ENCODE measurements at places on chromosomes 4 and X.

- no peak for DNase-seq
Measured at GRCh38 chrX:38055170-38055847, 49.0 kb downstream of the SYTL5 start.

GRCh38 chr4:4800646-4801408, 58.6 kb upstream of the MSX1 start:
- DNase-seq = no peak

GRCh38 chrX:21659320-21659719, 1.2 kb upstream of the KLHL34 start:
- DNase-seq = no peak

- no peak for DNase-seq
Measured at GRCh38 chr4:157010630-157011029, 39.0 kb upstream of the PDGFC start.

GRCh38 chr4:53890461-53890860, 173.9 kb downstream of the CHIC2 start:
- no peak for DNase-seq

- peak; percentile 14 for DNase-seq
Measured at GRCh38 chr4:154332681-154333421, 158.7 kb downstream of the DCHS2 start.

GRCh38 chr4:40309250-40309774, 25.8 kb upstream of the CHRNA9 start:
- DNase-seq = peak; percentile 74

DNA sequence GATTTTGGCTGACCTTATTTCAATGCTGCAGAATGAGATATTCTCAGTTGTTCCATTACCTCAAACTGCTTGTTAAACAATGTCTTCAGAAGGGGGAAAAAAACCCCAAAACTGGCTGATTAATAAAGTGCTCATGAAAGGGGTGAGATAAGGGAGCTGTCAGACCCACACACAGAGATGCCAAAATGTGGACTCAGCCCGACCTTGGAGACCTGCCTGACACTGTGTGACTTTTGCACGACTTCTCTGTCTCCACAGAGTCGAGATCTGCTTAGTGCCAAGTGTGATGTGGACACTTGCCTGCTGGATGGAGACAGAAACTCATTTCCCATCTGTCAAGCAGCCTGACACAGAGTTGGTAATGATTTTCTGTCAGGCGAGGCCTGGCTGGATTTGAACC, 31.5 kb downstream of the REELD1 start:
- DNase-seq = no peak

DNA sequence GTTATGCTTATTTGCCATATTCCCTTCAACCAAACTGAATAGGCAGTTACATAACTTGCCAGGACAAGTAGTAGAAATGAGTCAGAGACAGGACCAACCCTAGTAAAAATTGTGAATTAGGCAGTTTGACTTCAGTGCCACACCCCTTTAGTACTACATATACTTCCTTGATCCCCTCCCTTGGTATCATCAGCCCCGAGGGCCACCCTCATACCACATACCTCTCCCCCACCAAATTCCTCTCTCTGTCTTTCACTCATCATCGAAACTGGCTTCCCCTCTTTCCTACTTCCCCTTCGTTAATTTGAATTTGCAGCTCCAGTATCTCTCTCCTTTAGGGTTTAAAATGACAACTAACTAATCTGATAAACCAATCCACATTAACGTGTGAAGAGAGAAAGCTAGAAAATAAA, 7.9 kb upstream of the PTPN13 start:
- DNase-seq = no peak

DNA sequence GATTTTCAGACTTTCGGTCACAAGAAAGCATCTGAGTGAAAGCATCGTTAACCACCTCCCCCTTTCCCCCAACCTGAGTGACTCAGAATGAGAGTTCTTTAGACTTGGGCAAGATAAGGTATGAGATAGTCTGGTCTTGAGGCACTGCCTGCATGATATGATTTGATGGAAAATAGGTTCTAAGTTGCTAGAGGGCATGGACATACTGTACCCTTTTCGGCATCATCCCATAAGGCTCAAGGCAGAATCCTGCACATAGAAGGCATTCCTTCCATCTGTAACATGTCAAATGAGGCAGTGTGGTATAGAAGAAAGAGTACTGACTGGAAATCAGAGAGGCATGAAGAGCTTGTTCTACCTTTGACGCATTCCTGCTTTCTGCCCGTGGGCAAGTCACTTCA, 16.8 kb upstream of the AMOT start:
- DNase-seq = no peak

DNA sequence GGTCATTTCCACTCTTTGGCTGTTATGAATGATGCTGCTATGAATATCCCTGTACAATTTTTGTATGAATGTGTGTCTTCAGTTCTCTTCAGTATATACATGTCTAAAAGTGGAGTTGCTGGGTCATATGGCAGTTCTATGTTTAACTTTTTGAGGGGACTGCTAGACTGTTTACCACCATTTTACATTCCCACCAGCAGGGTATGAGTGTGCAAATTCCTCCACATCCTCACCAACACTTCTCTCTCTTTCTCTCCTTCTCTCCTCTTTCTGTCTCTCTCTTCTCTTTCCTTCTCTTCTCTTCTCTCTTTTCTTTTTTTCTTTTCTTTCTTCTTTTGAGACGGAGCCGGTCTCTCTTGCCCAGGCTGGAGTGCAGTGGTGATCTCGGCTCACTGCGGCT, 7.8 kb downstream of the WWC2 start:
- no peak for DNase-seq
